ENCODE measurements at places on chromosomes 5 and 9.

DNA sequence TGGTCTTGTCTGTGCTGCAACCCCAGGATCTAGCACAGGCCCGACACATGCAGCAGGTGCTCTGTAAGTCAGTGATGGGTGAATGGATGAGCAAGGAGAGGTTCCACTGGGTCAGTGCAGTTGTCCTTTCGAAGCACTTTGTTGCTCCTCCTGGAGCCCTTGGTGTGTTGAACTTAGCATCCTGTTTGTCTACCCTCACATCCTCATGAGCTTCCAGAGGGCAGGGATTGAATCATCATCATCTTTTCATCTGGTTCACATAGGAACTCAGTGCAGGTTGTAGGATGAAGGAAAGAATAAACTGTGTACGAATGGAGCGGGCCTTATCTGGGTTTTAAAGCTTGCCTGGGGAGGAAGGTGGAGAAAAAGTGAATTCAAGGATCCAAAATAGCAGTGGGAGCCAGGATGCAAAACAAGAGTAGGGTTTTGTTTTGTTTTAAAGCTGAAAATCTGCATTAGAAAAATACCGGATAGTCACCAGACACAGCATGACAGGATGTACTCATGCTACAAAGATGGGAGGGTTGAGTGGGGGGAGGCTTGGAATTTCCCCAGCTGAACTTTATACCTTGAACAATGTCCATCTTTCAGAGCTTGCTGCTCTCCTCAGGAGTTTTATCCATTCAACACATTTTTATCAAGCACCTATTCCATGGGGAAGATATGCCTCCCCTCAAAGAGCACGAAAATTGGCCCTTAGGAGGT is 55.8 kb downstream of the PTTG1 start:
- DNase-seq, result no peak

- no peak for DNase-seq
Measured at GRCh38 chr5:60648175-60648574, 51.8 kb downstream of the DEPDC1B start.

- DNase-seq, result no peak
Measured at GRCh38 chr9:75911390-75911789, 20.9 kb downstream of the PCSK5 start.

DNA sequence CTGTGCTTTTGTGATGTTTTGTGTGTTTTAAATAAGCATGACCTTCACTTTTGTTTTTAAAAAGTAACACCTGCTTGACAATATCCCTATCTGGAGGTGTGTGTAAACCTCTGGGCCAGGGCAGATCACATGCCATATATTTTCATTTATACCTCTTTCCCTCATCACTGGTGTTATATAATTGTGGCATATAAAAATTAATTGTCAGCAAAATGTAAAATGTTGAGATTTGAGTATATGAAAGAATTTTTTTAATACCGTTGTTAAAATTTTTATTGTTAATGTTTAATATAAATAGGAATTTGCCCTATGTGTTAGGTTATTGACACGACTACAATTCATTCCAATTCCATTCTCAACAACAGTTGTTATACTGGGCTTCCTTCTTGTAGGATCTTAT is 6.5 kb downstream of the CDH12 start:
- DNase-seq, result no peak

- DNase-seq, result no peak
Measured at GRCh38 chr9:29212397-29213387, 1639.4 kb upstream of the C9orf72 start.

DNA sequence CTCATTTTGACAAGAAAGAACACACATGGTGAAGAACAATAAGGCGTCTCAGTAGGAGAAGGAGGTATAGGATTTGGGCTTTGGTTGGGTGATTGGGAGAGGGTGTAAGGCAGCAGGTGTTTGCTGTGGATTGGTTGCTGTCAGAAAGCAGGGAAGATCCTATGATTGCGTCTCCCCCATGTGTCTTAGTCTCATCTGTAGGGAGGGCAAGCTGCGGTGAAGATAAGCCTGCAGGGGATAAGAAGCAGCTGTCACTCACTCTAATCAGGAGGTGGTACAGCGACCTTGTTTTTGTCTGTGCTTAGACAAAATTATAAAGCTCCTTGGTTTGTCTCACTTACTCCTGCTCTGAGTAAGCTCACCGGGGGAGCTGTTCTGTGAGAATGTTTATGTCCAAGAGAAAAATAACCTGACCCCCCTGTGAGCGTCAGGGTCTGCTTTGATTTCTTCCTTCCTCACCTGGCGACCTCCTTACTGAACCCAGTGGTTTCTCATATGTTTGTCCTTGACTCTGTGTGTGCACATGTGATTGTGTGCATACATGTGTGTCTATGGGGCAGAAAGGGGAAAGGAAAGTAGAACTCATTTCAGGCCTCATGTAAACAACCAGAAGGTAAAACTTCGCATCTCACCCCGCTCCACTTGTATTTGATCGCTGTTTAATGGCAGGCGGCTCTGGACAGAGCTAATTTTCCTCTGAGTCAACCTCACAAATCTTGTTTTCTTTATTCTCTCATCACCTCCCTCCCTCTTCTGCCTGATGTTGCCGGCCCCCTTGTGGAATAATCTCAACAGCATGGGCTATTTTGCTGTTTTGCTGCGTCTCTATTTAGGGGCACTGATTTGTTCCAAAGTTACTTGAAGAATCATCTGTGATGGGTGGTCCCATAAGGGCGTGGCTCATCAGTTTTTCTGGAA is 105.6 kb downstream of the TENT4A start:
- no peak for DNase-seq

DNA sequence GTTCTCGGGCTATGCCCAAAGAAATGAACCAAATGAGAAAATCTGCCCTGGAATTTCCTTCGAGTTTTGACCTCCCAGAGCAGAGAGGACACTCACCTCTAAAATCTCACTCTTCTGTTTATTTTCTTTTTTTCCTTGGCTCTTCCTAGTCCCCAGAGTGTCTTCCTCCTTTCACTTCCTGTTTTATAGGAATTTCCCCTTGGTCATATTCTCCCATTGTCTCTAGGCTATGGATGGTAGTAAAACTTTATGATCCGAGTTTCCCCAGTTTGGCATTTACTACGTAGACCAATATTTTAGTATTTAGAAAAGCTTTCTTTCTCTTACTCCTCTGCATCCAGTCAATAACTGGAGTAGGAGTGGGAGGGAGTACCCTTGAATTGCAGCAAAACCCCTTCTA is 354.5 kb upstream of the ZNF608 start:
- no peak for DNase-seq

- no peak for DNase-seq
Measured at GRCh38 chr5:58071566-58071965, 388.3 kb downstream of the PLK2 start.

DNA sequence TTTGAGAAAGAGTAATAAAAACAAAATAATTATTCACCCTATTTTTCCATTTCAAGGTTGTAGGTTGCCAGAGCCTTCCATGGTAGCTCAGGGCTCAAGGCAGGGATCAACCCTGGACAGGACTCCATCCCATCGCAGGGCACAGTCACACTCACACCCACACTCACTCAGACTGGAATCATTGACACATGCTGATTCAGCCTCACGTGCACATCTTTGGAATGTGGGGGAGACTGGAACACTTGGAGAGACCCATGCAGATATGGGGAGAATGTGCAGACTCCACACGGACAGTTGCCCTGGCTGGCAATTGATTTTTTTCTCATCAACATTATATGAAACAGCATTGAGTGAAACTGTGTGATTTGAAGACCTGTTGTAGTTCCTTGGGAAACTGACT is 234.1 kb downstream of the ADGRV1 start:
- DNase-seq, result no peak

- DNase-seq, result no peak
Measured at GRCh38 chr5:127294829-127295228, 4.2 kb downstream of the MEGF10 start.

GRCh38 chr9:133459476-133460404 is at the start of gene CACFD1:
Gene CACFD1, plus strand, starts transcription at chr9:133459978. Its CDS starts 89 bp downstream, at chr9:133460067.
- peak; percentile 51 for DNase-seq

GRCh38 chr5:158435161-158435616 is 576.2 kb upstream of the CLINT1 start:
- DNase-seq, result no peak

GRCh38 chr9:97808972-97809371 is 44.1 kb upstream of the FOXE1 start:
- no peak for DNase-seq

- no peak for DNase-seq
Measured at GRCh38 chr5:164191240-164191639, 685.8 kb downstream of the MAT2B start.

DNA sequence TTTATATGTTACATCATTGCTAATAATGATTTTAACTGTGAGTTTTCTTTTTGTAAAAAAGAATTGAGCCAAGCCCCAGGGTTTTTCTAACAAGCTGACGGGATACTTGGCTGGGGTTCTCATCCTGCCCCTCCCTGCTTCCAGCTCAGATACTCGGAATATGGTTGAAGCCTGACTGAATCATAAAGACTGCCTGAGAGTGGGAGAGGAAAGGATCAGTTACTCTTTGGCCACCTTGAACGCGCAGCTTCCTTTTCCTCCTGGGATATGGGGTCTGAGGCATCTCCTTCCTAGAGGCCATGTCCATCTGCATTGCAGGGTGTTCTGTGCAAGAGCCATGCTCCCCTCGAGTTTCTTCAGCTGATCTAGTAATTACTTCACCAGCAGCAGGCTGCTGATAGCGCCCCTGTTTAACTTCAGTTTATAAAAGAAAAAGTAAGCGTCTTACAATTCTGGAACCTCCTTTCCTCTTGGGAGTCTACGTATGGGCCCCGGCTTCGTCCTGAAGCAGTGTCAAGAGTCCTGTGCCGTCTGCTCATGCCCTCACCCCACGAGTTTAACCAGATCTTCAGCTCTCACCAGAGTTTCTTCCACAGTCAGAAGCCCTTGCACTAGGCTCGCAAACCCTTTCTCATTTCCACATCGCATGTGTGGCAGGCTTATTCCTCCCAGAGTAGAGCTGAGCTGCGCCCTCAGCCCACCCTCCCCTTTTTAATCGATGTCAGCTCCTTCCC is 130.0 kb downstream of the MVB12B start:
- DNase-seq, result no peak

DNA sequence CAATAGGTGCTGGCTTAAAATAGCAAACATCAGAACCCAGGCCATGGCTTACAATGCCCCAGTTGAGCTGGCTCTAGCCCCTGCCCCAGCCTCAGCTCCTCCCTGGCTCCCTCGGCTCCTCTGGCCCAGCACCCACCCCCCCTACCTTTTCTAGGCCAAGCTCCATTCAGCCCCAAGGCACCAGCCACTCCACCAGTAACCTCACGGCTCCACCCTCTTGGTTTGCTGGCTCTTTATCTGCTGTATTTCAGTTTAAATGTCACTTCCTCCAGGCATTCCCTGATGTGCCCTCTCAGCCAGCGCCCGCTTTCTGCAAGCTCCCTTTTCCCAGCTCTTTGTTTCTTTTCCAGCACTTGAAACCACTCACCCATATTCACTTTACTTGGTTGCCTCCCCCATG is 10.6 kb downstream of the C1QTNF2 start:
- no peak for DNase-seq

GRCh38 chr9:92661743-92662142 is 8.2 kb downstream of the IPPK start:
- DNase-seq, result no peak

DNA sequence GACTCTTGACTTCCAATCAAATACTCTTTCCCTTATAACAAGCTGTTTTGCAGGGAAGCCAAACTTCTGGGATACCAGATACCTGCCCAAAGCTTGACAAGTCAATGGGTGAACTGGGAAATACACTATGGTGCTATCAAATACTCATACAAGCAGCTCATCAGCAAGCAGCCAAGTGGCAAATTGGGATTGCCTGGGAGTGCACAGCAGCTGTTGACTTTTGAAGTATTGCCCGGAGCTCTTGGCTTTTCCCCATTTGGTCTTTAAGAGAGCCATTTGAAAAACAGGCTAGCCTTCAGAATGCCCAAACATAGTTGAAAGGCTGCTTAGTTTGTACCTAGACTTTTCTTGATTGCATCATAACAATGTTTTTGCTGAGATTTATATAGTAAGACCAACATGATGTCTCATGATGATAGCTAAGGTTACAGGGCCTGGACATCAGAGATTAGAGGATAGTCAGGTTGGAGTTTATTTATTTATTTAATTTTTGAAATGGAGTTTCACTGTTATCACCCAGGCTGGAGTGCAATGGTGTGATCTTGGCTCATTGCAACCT is 210.1 kb upstream of the ZNF608 start:
- no peak for DNase-seq

DNA sequence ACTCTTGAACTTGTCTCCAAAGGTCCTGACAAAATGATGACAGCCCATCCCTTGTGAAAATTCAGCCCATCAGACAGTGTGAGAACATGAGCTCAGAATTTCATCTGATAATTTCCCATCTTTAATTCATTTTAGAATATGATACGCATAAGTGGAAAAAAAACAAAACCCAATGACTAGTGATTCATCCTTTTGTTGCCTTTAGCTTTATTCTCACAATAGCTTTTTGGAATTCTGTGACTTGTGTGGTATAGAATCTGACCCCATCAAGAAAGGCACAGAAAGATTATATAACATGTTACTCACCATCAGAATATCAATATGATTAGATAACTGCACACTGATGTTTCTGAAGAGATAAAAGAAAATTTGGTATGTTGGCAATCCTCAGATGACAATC is 16.1 kb upstream of the TMED7 start:
- no peak for DNase-seq

DNA sequence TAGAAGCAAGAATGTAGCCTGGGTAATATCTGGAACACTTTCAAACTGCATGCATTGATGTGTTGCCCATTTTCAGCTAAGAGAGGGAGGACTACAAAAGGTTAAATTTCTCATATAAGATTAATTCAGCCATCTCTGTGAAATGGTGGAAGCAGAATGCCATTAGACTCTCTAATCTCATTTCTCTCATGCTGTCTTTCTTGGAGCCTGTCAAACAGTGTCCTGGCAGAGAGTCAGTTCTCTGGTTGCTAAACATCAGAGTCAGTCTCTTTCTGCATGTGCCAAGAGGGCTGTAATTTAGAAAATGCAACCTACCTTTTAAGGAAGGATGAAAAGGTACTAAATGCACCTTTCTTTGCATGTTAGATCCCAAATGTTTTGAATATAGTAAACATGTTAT is 910 bp upstream of the GARNL3 start:
- DNase-seq, result no peak

GRCh38 chr9:71955300-71955915 is 44.0 kb downstream of the C9orf85 start:
- DNase-seq, result no peak

- DNase-seq, result peak; percentile 49
Measured at GRCh38 chr5:110386782-110387181, 339.7 kb downstream of the TMEM232 start.

DNA sequence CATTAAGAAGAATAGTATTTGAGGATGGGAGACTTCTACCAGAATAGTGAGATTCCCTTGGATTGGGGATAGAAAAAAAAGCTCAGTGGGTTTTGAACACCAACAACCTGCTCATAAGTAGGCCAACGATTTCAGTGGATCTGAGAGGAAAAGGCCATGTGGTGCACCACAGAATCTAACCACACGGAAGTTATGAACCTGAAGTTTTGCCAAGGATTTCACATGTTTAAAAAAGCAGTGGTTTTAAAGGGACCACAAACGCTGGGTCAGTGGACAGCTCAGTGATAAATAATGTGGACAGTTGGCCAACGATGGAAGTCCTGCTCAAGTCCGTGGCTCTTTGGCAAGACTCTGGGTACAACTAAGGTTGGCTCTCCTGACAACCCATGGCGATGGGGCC is 107.2 kb upstream of the TXNDC8 start:
- DNase-seq, result peak; percentile 81
